CD8-positive, alpha-beta memory T cell (primary cell): ENCODE measurements at places on chromosomes 4 and X. TPM values are rescaled to one million over a fixed set of nuclear protein-coding genes. Genes with fewer than 3 reads are reported as not detected.

DNA sequence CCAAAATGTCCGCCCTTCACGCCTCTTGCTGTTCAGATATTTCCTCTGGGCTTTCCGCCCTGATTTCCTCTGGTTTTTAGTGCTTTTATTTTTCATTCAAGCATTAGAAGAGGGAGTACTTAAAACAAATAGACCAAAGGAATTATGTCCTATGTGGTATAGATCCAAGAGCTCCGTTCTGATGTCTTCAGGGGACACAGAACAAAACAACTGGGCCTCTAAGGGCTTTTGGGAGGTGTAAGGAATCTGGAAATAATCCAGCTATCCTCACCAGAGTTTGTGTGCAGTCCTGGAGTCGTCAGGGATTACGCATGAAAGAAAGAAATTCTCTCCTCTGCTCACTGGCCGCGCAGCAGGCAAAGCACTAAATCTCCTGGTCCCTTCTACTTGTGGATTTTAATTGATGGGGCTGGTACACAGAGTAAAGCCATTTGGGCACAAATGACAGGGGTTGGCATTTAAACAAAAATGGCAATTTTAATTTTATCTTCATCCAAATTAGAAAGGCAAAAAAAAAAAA, 999.2 kb downstream of the ADGRL3 start:
- no peaks in the 10 kb centered on the region for H3K4me1 ChIP-seq
- no peaks in the 10 kb centered on the region for H3K27me3 ChIP-seq
- no peak overlapping the region for H3K27ac ChIP-seq
- no peaks in the 10 kb centered on the region for H3K36me3 ChIP-seq
- DNase-seq: no peak

- H3K27ac ChIP-seq: no peak overlapping the region
- H3K4me1 ChIP-seq: no peaks in the 10 kb centered on the region
- DNase-seq: no peak
These were observed 47.1 kb upstream of the PPP2R3B start for GRCh38 chrX:433771-434170.

DNA sequence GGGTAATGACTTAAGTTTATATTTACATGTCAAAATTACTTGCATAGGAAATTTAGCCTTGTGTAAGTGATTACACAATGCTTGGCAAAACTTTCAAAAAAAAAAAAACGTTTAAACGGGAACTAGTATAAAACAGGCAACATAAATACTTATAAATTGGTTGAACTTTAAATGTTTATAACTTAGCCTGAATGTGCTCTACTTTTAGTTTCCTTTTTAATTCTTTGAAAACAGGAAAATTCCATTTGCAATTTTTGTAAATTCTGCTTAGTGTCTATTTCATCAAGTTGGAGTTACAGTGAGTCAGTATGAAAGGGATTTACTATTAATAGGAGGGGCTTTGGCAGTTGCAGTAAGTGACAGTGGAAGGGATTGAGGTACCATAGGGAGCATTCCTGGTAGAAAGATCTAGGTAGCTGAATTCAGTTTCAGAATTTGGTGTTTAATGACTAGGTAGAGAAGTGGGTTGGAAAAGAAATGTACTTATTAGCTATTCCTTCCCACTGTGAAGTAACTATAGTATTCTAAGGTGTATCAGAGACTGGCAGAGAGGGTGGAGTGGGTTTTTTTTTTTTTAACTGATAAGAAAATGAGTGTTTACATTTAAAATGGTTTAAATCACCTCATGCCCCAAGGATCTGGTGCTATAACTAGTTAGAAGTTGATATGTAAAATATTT, 2.8 kb downstream of the STAG2 start:
- DNase-seq: no peak
- peaks cover 30% of the 10 kb centered on the region for H3K4me1 ChIP-seq
- H3K27ac ChIP-seq: peak overlapping the region; percentile 93
- no peaks in the 10 kb centered on the region for H3K36me3 ChIP-seq

DNA sequence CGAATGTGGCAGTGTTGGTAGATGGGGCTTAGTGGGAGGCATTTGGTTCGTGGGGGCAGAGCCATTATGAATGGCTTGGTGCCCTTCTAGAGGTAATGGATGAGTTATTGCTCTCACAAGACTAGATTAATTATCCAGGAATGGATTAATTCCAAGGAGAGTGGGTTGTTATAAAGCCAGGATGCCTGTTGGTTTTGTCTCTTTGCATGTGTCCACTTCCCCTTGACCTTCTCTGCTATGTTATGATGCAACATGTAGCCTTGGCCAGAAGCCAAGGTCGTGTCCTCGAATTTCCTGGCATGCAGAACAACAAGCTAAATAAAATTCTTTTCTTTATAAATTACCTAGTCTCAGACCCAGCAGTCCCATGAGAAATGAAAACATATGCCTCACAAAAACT, 111.2 kb upstream of the PLS3 start:
- no peak overlapping the region for H3K4me3 ChIP-seq
- no peak overlapping the region for H3K27ac ChIP-seq
- no peaks in the 10 kb centered on the region for H3K36me3 ChIP-seq
- no peaks in the 10 kb centered on the region for H3K4me1 ChIP-seq
- no peak for DNase-seq

GRCh38 chr4:72019688-72020087, 12.1 kb upstream of the NPFFR2 start:
- no peaks in the 10 kb centered on the region for H3K27me3 ChIP-seq
- no peak overlapping the region for H3K4me3 ChIP-seq
- H3K36me3 ChIP-seq: no peaks in the 10 kb centered on the region
- no peak for DNase-seq
- no peaks in the 10 kb centered on the region for H3K4me1 ChIP-seq

DNA sequence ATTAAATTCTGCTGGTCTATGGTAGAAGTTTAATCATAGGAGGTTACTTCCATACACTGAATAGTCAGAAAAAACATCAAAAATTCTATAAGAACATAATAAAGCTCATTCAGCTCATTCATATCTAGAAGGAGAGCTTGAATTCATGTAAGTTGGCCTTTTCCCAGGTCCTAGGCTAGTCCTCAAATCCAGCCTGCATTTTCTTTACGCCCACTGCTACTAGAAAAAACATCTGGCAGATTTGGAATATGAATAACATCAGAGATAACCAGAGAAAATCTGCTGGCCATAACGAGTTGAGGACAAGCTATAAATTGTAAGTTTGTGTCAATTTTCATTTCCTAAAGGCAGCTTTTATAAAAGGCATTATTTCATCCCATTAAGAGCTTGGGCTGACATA, 95.5 kb downstream of the MXRA5 start:
- no peak overlapping the region for H3K4me3 ChIP-seq
- no peaks in the 10 kb centered on the region for H3K4me1 ChIP-seq
- DNase-seq: no peak
- no peaks in the 10 kb centered on the region for H3K36me3 ChIP-seq

- H3K36me3 ChIP-seq: no peaks in the 10 kb centered on the region
- H3K27me3 ChIP-seq: no peaks in the 10 kb centered on the region
- DNase-seq: no peak
These were observed 177.2 kb downstream of the MOSPD2 start for GRCh38 chrX:15050395-15050794.

DNA sequence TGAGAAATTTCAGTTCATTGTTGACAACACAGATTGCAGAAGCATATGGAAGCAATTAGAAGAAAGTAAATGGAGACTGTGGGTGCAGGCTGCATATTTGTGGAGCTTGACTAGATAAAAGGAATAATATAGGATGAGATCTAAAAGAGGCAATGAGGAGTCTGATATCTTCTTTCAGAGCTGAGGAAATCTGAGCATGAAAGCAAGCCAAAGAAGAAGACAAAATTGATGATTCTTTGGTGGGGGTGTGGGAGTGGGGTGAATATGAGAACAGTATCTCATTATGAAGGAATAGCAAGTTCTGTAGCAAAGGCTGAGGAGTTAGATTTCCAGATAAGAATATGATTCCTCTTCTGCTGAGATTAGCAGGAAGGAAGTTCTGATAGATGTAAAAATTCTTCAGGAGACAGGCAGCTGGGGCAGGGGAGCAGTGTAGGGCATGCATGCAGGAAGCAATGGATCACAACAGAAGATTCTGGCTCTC, 6.1 kb upstream of the PDHA2 start:
- H3K36me3 ChIP-seq: no peaks in the 10 kb centered on the region
- H3K4me1 ChIP-seq: no peaks in the 10 kb centered on the region
- no peak overlapping the region for H3K4me3 ChIP-seq
- no peaks in the 10 kb centered on the region for H3K27me3 ChIP-seq

DNA sequence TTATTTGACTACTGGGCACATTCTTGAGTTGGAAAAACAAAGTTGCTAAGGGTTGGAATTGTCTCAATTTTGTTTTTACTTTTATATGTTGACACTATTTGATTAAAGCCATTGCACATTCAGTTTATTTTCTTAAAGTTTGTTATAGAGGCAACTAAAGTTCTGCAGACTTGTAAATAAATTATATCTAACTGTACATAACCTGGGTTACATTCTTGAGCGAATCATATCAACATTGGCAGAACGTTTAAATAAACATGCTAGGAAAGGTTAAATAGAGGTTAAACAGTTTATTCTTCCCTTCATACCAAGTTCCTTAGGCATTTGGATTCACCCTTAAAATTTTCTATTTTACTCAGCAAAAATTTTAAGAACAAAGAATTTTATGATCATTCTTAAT, 74.5 kb downstream of the UCHL1 start:
- no peak overlapping the region for H3K4me3 ChIP-seq
- no peak for DNase-seq
- H3K27ac ChIP-seq: no peak overlapping the region
- H3K4me1 ChIP-seq: no peaks in the 10 kb centered on the region
- no peaks in the 10 kb centered on the region for H3K36me3 ChIP-seq

DNA sequence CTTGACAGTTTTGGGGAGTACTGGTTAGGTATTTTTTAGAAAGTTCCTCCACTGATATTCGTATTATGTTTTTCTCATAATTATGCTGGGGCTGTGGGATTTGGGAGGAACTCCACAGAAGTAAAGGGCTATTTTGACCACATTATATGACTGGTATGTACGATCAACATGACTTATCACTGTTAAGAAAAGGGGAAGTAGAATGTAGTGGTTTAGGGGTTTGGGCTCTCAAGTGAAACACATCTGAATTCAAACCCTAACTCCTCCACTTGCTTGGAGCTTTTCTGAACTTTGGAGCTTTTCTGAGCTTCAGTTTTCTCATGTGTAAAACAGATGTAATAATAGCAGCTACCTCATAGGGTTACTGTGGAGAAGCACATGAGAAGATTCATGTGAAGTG, 96.4 kb upstream of the C1GALT1C1 start:
- H3K4me1 ChIP-seq: no peaks in the 10 kb centered on the region
- H3K36me3 ChIP-seq: no peaks in the 10 kb centered on the region

DNA sequence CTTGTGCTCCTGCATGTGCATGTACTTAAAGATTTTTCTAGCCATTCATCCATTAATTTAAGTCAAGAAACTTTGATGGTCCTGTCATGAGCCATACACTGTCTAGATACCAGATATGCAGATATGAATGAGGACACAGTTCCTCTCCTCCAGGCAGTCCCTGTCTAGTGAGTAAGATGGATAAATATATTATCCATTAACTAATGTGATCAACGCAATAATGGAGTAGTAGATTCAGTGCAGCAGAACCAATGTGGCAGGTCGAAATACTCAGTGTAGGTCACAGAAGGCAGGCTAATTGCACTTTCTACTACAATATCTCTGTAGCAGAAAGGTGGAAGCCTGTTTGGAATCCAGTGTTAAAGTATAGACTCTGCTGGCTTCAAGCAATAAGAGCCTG, 112.5 kb downstream of the PCDH7 start:
- no peak overlapping the region for H3K27ac ChIP-seq
- no peak for DNase-seq
- H3K27me3 ChIP-seq: no peaks in the 10 kb centered on the region
- no peaks in the 10 kb centered on the region for H3K4me1 ChIP-seq
- H3K4me3 ChIP-seq: no peak overlapping the region
- H3K36me3 ChIP-seq: no peaks in the 10 kb centered on the region

- H3K4me3 ChIP-seq: no peak overlapping the region
- DNase-seq: no peak
- H3K27me3 ChIP-seq: no peaks in the 10 kb centered on the region
- no peak overlapping the region for H3K27ac ChIP-seq
- H3K4me1 ChIP-seq: no peaks in the 10 kb centered on the region
- no peaks in the 10 kb centered on the region for H3K36me3 ChIP-seq
These were observed 812.9 kb upstream of the AGA start for GRCh38 chr4:178255172-178255571.

DNA sequence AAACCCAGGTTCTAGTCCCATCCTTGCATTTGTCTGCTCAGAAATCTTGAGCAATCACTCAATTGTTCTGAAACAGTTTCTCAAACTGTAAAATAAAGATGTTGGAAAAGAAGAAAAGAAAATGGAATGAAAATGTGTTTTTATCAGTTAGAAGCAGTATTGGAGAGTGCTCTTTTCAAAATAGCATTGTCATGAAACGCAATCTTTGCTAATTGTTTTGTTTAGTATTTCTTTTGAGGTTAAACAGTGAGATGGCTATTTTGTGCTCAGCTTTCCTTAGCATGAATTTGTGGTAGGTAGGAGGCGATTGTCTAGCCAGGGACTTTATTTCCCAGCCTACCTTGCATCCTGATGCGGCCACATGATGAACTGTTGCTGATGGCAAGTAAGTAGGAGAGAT, 10.6 kb upstream of the HPF1 start:
- H3K36me3 ChIP-seq: no peaks in the 10 kb centered on the region
- no peaks in the 10 kb centered on the region for H3K27me3 ChIP-seq
- H3K4me1 ChIP-seq: no peaks in the 10 kb centered on the region
- no peak for DNase-seq

DNA sequence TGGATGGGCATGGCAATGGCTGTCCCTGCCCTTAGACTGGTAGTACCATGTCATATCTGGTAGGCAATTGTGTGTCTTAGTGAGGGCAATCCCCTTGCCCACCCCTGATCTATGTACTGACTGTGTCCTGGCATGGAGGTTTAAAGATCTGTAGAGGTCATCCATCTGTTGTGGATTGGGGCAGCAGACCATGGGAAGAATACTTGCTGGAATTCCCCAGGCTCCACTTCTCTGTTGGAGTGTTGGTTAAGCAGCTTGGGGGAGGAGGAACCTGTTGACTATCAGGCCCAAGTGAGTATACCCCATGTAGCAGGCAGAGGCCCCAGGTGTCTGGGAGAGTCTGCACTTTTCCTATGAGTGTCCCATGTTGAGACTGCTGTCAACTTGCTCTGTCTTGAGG, 246.7 kb upstream of the DIPK2B start:
- DNase-seq: no peak
- no peak overlapping the region for H3K4me3 ChIP-seq
- H3K4me1 ChIP-seq: no peaks in the 10 kb centered on the region
- no peaks in the 10 kb centered on the region for H3K36me3 ChIP-seq

- no peaks in the 10 kb centered on the region for H3K36me3 ChIP-seq
- H3K27ac ChIP-seq: no peak overlapping the region
- no peak for DNase-seq
- no peak overlapping the region for H3K4me3 ChIP-seq
- H3K4me1 ChIP-seq: no peaks in the 10 kb centered on the region
These were observed 23.1 kb downstream of the AFF2 start for GRCh38 chrX:148523303-148524080.

GRCh38 chr4:15870079-15870478, 68.5 kb downstream of the FGFBP1 start:
- H3K27me3 ChIP-seq: no peaks in the 10 kb centered on the region
- H3K4me1 ChIP-seq: no peaks in the 10 kb centered on the region
- no peak for DNase-seq

GRCh38 chr4:109334129-109335105, 32.0 kb upstream of the COL25A1 start:
- H3K4me3 ChIP-seq: no peak overlapping the region
- no peaks in the 10 kb centered on the region for H3K27me3 ChIP-seq
- H3K36me3 ChIP-seq: no peaks in the 10 kb centered on the region
- no peak overlapping the region for H3K27ac ChIP-seq

The DCX gene
- not detected for total RNA-seq

The CAPN6 gene
- total RNA-seq: not detected

The DDIT4L gene
- not detected for total RNA-seq

The CDS1 gene
- total RNA-seq: 0.44 TPM

The BMX gene
- total RNA-seq: not detected

The GPR173 gene
- total RNA-seq: not detected

The NCAPG gene
- total RNA-seq: 48.2 TPM

The MAGEC3 gene
- total RNA-seq: not detected
